ENCODE measurements at places on chromosomes 4 and X.

DNA sequence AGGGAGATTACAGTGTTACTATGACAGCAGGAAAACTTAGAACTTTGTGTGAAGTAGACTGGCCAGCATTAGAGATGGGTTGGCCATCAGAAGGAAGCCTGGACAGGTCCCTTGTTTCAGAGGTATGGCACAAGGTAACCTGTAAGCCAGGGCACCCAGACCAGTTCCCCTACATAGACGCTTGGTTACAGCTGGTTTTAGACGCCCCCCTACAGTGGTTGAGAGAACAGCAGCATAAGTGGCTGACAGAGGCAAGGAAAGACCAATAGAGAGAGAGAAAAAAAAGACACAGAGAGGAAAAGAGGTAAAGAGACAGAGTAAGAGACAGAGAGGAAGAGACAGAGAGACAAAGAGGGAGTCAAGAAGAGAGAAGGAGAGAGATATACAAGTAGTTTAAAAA, 144.5 kb downstream of the GC start:
- DNase-seq: no peak

DNA sequence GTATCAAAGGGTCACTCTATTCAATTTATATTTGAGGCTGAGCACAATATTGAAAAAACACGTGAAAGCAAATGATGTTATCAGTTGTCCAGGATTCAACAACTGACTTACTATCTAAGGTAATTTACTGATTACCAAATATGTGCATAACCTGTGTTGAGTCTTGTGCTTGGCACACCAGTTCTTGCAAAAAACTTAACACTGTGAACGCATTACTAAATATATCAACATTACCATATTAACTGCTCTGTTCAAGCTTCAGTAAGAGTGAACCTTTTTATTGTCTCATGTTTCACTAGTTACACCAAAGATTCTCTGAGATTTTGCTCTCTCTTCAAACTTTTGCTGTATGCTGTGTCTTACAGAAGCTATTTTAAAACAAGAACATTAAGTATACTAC, 38.4 kb downstream of the PPARGC1A start:
- DNase-seq: no peak

DNA sequence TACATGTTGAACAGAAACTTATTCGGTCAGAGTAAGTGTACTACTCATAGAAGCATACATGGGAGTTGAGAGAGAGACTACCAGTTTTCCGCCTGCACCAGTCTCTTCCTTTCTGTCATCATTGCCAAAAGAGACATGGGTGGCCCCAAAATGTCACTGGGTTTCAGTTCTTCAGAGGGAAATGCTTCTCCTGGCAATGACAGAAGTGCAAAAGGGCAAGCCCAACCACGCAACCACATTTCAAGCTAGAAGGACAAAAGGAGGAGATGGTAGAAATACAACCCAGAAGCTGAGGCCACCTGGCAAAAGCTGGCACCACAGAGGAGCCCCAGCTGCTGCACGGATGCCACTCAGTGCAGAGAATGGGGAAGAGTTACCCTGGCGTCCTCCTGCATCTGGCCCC, 320.1 kb downstream of the BCOR start:
- DNase-seq: no peak

DNA sequence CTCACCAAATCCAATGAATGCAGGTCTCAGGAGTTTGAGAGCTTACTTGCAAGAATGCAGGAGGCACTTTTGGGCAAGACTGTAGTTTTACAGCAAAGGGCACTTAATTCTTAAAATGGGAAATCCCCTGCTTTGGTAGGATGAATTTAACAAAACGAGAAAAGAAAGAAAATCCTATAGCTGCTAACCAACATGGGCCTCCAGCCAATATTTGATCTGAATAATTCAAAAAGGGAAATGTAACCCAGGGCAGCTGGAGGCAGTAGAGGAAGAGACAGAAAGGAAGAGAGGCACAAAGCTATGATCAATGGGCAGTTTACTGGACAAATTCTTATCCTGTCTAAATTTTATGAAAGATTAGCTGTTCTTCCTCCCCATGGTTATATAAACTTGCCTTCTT, 142.3 kb downstream of the SH3KBP1 start:
- no peak for DNase-seq

DNA sequence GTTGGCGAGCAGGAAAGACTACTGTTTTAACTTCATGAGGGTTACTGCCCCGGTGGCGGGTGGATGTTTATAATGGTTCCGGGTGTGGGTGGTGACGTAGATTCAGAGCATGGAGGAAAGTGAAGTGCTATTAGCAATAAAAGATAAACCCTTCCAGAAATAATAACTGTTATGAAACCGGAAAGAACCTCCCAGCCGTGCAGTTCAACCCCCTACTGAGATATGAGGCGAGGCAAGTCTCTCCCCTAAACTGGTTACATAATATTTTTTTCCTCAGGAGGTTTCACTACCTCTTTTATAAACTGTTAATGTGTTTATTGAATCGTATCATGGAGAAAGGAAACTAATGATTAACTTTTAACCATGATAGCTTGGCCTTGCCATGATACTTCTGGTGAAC, 33.9 kb upstream of the STIM2 start:
- no peak for DNase-seq

All from AG09309 (cell line).